ENCODE measurements at places on chromosomes 12 and 14.

- DNase-seq: no peak
These were observed 1.6 kb downstream of the LTA4H start for GRCh38 chr12:96033549-96034389.

- DNase-seq: no peak
These were observed 155.4 kb downstream of the DIO2 start for GRCh38 chr14:80055667-80056496.

GRCh38 chr14:97594306-97594705 is 797.1 kb downstream of the VRK1 start:
- DNase-seq: no peak

DNA sequence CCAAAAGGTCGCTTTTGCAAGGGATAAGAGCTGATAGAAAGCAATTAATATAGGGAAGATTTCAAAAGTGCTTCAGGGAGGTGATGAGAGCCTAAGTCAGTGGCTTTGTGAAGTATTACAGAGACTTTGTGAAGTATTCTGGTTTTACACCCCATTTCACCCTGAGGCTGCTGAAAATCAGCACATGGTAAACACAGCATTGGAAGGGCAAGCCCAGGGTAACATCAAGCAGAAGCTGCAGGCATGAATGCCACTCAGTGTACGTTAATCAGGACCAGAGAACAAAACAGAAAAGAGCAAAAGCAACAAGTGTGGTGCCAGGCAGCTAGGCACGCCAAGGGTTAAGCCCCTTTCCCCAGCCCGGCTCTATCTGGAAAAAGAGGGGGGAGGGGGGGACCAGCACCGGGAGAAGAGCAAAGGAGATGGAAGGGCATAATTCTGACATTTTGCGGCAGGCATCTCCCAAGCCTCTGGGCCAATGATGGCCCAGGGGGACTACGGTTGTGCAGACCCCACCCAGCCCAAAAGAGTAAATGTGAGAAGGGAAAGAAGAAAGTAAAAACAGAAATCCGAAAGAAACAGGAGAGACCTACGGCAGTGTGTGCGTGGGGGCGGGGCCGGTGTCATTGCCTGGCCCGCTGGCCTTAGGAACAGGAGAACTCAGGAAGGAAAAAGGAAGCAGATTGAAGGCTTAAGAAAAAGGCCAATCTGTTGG is 58.9 kb downstream of the DHRS2 start:
- DNase-seq: no peak

DNA sequence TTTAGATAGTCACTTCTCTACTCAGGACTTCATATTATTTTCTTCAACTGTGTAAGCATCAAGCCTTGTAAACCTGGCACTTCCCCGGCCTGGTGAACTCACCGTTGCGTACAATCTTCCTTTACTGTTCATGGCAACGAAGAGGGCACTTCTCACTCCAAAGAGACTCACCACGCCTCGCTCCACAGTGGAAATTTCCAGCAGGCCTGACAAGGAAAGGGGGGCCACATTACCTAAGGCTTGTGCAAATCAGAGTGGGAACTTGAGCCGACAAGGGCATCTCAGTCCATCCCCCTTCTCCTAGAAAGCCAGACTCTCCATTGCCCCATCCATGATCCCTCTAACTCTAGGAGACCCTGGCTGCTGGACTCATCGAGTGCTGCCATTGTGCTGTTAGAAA is 1.6 kb downstream of the FGF6 start:
- no peak for DNase-seq
